ENCODE measurements at places on chromosomes 4 and X.

- DNase-seq: peak; percentile 32
These were observed 851.7 kb upstream of the PCDH10 start for GRCh38 chr4:132297346-132297745.

DNA sequence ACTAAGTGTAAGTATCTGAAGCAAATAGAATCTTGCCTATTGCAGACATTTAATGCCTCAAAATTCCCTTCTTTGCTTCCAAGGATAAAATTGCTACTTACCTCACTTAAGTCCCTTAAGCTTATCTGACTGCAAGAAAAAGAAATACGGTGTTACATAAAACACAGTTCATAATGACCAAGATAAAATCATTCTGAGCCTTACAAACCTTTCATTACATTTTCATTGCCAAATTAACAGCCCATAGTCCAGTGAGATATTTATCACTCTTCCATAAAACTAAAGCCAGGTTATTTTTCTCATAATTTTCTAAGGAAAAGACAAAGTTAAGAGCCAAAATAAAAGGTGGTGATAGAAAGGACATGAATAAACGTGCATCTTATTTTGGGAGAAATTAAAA is 74.9 kb upstream of the ZNF518B start:
- DNase-seq: no peak

GRCh38 chr4:38539501-38539900 is 124.5 kb upstream of the KLF3 start:
- DNase-seq: no peak

DNA sequence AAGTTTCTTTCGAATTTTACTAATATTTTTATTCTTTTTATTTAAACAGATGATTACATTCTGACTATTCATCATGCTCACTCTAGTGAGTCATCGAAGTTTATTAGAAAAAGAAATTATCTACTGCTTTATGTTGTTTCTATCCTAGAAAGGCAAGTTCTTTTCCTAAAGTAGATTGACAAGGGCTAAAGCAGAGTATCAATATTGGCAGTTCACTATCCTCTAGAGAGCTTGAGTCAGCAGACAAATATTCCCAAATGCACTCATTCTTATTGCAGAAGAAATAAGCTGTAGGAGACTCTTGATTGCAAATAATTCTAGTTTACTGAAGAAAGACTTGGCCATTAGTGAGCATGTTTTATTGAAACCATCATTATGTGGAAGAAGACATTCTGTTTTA is 911.8 kb downstream of the CENPC start:
- peak; percentile 42 for DNase-seq

GRCh38 chr4:187840814-187841213 is 154.8 kb upstream of the ZFP42 start:
- peak; percentile 19 for DNase-seq

DNA sequence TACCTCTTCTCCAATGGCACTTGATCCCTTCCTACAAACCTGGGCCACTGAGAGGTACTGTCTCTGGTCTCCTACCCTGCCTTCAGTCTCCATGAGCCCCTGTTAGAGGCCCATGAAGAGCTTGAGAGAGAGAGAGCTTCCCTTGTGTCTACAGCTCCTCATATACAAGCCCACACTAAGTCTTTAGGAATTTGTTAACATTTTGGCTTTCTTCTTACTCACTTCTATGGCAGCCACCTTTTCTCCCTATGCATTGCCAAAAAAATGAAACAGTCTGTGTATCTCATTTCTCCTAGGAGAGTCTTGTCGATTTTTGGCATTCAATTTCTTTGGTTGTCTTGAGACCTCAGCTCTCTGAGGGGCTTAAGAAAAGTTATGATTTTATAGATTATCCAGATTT is 90.9 kb upstream of the LNX1 start:
- DNase-seq: peak; percentile 87

GRCh38 chr4:79022529-79022928 is 83.3 kb upstream of the PAQR3 start:
- DNase-seq: no peak

DNA sequence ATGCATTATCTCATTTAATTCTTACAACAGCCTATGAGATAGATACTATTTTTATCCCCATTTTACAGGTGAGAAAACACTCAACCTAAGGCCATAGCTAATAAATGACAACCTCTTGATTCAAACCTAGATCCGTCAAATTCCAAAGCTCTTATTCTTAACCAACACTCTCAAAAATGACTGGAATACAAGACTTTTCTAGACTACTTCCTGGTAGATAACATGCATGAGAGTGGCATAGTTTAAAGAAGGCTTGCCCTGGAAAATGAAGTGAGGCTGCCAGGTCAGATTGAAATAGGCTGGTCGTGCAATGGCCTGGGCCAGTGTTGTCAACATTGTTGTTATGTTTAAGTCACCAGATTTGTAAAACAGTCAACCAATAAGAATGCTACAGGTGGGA is 86.6 kb downstream of the DNAAF6 start:
- DNase-seq: no peak

DNA sequence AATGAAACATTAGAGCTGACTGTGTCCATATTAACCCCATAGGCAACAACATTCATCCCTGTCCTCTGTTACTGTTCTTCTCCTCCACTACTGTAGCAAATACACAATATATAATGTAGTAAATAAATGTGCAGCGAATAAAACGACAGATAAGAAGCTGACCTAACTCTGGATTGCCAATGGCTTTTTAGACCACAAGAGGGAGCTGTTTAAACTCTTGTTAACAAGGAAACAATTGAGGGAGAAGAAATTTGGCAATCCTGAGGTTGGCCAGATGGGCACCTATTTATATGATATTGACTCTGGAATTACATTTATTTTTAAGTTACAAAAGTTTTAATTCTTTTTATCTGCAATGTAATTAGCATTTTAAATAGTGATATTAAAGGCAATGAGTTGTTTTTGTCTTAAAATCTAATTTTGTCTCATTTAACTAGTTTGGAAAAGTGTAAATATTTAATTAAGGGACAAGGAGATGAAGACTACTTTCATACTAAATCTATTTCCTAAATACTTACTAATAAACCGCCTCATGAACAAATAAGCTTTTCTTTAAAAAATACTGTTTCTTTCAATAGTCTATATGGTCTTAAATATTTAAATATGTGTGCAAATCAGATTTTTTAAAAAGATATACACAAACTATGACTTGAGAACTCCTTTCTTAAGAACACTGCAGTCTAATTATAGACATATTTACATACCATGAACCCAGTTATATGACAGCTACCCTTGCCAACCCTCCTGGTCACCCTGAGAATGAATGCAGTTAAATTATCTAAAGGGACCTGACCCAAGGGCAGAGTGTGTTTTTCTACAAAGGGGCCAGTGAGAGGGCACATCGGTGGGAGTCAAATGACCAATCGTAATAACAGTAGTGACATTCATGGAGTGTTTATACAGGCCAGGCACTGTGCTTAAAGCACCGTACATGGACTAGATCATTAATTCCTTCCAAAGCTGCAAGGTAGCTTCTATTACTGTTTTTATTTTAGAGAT is 52.9 kb upstream of the HPF1 start:
- DNase-seq: peak; percentile 77

DNA sequence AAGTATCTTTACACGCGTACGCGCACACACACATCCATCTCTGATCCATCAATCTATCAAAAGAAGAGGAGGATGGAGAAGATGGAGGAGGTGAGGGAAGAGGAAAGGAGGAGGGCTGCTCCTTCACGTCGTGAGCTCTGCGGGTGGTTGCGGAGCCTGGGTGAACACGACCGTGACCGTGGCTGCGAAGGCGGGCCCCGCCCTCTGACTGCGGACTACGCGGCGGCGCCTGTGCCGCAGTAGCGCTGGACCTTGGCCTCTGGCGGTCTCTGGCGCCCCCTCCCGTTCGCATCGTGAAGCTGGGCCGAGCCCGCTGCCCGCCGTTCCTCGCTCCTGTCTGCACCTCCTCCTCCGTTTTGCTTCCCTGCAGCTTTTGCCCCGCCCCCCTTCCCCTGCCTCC is 37.7 kb upstream of the ARAF start:
- peak; percentile 76 for DNase-seq

DNA sequence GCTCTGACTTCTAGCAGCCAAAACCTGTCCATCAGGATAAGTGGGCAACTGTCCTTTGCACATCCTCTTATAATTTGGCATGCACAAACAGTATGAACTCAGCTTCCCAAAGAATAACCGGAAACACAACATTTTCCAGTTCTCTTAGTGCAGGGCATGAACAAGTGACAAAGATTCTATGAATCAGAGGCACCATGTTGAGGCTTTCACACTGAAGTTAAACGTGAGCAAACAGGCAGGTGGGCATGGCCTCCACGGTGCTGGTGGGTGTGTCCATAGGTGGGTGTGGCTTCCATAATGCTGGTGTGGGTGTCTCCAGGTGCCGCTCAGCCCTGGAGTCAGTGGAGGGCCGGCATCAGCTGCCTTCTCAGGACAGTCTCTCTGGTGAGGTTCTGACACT is 196.5 kb downstream of the SMIM20 start:
- DNase-seq: no peak

- peak; percentile 20 for DNase-seq
These were observed 67.9 kb upstream of the SOX3 start for GRCh38 chrX:140572724-140573123.

GRCh38 chr4:211033-211511 is 86.8 kb downstream of the ZNF718 start:
- no peak for DNase-seq

DNA sequence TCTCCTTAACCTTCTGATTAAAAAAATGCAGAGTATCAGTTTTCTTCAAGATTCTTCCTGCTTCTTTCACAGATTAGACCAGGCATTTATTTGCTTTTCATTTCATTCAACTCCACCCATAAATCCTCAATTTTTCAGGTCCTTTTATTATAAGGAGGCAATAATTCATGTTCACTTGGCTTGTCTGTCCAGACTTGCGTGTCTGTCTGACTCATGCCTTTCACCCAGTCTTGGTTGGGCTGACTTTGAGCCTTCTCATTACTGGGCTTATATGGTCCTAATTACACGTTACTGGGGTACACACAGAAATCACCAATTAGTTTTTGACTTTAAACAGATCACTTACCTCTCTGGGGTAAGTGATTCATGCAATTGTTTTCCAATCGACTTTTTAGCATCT is 48.8 kb upstream of the GALNT7 start:
- DNase-seq: peak; percentile 1

DNA sequence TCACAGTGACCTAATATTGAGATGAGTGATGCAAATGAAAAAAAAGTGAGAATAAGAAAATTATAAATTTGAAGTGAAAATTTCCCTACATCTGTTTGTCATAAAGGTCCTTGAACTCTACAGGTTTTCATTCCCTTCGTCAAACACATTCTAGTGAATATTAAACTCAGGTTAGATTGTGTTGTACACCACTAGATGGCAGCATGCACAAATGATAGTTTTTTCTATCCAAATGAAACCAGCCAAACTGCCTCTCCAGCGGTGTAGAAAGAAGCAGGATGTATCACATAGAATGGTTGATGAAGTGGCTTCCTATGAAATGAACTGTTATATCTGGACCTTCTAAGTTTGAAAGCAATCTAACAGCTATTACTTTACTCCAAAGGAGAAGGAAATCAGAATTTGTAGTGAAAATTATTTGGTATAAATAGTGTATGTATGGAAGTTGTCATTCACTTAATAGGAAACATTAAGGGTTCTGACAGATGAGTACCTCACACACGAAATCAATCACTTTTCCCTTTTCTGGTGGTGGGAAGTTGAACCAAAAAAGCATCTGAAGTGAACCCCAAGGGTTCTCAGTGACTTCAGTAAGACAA is 382.7 kb downstream of the UNC5C start:
- DNase-seq: peak; percentile 65

GRCh38 chrX:79263550-79263949 is 103.6 kb downstream of the ITM2A start:
- DNase-seq: no peak

DNA sequence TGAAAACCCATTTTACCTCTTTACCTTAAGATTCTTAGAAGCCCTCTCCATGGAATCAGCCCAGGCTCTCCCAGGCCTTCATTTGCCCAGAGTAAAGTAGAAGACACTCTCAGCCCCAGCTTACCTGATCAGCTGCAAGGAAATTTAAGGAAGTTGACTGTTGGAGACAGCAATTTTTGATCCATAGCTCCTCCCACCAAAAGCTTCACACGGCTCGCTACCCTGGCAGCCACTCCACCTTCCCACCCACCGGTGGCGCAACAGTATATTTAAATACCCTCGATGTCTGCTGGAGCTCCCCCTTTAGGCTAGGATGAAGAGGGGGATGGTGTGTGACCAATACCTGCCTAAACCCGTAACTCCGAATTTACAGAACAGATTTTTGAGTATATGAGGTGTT is 75.4 kb downstream of the MBNL3 start:
- no peak for DNase-seq

DNA sequence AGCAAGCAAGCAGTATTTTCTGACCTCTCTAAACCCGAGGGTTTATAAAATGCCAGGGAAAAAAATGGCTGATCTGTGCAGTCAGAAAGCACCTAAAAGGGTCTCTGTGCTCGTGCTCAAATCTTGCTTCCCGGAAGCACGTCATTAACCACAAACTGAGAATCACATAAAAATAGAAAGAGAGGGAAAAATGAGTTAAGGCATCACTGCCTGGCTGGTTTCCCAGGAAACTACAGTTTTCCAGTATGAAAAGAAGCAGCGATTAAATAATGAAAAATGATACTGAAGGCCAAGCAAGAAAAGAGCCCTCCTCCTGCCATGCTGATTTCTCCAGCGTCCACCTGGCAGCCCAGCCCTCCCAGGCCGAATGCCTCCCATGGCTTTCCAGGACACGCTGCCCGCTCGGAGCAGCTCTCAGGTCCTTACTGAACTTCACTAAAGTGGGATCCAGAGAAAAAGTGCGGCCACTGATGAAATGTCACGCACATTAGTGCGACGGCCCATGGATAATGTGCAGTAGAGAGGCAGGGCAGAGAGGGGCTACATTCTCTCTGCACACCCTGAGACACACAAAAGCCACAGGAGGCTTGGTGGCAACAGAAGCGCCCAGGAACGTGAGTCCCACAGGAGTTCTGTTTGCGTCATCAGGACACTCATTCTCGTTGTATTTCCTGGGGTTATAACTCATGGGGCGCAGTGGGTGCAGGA is 80.4 kb downstream of the WFS1 start:
- peak; percentile 7 for DNase-seq

GRCh38 chrX:25737540-25737939 is 400.6 kb upstream of the MAGEB18 start:
- no peak for DNase-seq

GRCh38 chr4:81786766-81787165 is 315.1 kb upstream of the RASGEF1B start:
- DNase-seq: no peak

DNA sequence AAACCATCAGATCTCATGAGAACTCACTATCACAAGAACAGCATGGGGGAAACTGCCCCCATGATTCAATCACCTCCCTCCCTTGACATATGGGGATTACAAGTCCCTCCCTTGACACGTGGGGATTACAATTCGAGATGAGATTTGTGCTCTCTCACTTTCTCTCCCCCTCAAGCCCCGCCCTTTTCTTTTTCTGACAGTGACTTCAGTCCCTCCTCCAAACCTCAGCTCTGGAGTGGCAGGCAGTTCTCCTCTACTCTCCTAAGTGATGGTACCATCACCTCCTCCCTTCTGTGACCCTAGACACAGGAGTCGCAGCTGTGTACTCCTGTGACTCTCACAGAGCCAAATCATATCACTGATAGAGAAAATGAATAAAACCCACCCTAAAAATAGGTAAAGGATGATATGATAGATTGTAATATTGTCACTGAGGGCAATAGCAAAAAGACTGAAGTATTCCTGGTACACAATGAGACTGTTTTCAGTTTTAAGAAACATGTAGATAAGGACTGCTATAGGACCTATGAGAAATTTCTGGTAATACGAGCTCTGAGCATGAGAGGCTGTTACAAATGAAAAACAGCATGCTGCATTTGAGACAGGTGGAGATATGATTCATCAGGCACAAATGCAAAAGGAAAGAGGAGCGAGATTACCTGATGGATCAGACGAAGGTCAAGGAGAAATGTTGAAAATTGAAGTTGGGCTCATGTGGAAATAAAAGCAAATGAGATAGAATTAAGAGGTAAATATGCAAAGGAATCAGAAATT is 101.2 kb upstream of the CBLL2 start:
- DNase-seq: no peak
